Stimulated activated CD8-positive, alpha-beta memory T cell treated with anti-CD3 and anti-CD28 coated beads, Interleukin-15, amount 100 ng/mL, for 24 hours (primary cell): ENCODE measurements at places on chromosomes 12 and 14.
A peak's percentile ranks its signal among the peaks of the same experiment; 100 is the strongest.

DNA sequence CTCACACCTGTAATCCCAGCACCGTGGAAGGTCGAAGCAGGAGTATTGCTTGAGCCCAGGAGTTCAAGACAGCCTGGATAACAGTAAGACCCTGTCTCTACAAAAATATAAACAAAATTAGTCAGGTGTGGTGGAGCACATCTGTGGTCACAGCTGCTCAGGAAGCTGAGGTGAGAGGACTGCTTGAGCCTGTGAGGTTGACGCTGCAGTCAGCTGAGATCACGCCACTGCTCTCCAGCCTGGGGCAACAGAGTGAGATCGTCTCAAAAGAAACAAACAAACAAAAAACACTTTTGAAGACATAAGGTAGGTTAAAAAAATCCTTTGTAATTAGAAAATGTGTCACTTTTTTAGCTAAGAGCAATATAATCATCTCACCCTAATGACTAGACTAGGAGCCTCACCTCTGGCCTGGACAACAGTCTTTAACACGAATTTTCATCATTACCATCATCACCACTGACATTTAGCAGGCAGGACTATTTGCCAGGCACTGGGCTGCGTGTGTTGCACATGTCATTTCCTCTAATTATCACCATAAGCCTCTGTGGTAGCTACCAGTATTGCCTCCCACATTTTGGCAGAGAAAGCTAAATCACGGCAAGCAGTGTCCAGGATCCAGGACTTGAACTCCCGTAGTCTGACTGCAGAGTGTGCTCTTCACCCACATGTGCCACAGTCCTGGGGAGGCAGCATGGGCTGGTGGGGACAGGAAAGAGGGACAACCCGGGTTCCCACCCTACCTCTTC lies 4.6 kb upstream of the SYCP3 start:
- no peak for DNase-seq

DNA sequence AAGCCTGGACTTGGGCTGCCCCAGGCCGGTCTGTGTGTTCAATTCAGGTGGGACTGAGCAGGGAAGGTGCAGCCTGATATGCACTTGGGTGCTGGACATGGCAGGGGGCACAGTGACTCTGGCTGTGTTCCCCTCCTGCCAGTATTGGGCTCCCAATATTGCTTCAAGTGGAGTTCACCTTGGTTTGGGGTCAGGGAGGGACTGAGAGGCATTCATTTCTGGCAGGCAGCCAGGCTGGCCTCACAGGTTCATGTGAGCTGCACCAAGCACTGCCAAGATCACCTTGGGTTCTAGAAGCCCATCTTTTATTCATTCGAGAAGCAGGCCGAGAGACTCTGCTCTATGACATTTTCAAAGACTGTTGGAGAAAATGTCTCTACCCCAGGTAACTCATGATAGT lies 245.0 kb downstream of the CHST11 start:
- no peak for DNase-seq

DNA sequence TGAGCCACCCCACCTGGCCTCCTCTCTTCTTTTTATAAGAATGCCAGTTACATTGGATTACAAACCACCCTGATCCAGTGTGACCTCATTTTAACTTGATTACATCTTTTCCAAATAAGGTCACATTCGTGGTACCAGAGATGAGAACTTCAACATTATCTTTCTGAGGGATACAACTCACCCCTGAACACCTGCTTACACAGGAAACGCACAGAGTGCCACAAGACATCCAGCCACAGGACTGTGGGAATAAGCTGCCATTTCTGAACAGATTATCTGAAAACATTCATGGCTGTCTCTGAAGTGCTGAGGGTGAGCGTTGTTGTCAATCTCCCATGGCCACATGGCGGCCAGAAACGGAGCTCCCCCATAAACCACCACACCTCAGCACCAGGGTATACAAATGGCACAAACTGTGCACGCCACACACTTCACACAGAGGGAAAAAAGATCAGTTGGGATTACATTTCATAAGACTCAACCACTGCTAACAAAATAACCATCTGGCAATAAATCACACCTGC lies 23.7 kb downstream of the FOXN3 start:
- no peak for DNase-seq

DNA sequence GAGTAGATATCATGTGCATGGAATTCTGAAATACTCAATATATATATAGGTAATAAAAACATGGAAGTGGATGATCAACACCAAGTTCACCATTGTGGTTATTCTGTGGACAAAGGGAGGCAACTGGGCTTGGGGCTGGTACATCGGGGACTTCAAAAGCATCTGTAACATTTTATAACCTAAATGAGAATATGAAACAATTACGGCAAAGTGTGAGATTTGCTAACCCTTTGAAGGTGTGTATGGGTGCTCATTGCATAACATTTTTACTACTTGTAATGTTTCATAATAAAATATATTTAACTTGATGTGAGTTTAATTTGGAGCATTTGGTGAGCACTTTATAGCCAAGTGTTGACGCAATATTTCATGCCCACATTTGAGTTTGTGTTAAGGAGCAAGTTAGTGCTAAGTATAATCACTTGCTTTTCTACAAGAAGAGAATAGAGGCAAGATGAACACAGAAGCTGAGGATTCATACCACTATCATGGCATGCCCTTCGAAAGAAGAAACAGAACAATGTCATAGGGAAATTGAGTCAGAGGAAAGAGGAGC lies 109.3 kb downstream of the NTN4 start:
- no peak for DNase-seq

DNA sequence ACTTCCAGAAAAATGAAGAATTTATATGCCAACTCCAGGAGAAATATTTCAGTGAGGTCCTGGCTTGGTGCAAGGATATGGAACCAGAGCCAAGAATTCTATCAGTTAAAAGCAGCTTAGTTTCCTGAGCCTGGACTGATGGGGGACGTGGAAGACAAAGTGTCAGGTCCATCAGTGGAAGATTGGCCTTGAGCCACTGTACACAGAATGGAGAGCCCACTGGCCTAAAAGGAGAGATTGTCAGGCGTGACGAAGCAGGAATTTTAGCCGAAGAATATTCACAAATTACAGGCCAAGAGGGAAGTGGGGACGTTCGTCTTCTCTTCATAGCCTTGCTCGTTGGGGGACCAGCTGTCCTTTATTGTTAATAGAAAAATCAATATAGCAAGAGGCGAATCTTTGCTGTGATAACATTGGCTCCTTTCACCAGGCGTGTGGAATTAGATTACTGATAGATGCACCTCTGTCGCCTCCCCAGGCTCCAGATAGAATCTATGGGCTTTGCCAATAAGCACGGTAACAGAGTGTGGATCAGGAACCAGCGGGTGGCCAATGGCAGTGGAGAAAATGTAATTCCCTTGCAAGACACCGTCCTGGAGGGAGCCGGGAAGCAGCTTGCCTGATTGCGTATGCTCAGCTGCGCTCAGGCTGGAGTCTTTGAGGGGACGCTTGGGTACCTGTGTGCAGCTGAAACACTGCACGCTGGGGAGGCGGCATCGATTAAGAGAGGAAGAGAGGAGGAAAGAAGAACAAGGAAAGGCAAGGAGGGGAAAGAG lies 56.4 kb downstream of the TMEM132C start:
- DNase-seq: no peak

GRCh38 chr12:1809591-1810190 lies 10.7 kb upstream of the LRTM2 start:
- DNase-seq: no peak

DNA sequence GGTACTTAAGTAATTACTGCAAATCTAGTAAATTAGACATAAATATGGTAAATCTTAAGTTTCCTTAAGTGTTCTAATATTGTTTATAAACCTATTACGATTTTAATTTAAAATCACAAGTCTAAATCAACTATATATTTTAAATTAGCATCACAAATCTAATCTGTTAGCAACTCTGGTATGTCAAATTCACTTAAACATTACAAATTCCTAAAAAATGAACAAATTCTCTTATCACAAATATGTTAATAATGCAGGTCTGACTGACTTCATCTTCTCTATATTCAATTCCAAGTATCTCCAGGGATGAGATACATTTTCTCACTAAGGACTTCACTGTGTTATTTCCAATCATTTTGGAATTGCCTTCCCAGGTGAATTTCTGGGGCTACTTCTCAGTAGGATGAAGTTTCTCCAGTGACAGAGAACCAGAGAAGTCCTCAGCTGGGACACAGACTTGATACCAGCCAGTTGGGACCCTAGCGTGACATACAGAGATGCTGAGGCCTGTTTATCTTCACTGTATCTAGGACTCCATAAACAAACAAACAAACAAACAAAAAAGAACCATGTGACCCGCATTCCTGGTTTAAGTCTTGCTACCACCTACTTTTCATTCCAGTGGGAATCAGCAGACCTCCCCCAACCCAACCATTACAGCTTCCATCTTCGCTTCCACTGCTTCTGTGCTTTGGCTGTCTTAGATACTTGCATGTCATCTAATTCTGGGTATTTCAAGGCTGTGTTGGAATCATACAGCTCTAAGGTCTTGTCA lies 21.8 kb downstream of the CFAP251 start:
- no peak for DNase-seq

- DNase-seq: no peak
Observed at GRCh38 chr12:92439420-92439805, 263.4 kb upstream of the PLEKHG7 start.

GRCh38 chr14:23636317-23637211 lies at the start of gene DHRS2:
TSS of gene DHRS2 (plus strand) at chr14:23636364. CDS start at chr14:23638865, 2,501 bp downstream.
- DNase-seq: no peak

DNA sequence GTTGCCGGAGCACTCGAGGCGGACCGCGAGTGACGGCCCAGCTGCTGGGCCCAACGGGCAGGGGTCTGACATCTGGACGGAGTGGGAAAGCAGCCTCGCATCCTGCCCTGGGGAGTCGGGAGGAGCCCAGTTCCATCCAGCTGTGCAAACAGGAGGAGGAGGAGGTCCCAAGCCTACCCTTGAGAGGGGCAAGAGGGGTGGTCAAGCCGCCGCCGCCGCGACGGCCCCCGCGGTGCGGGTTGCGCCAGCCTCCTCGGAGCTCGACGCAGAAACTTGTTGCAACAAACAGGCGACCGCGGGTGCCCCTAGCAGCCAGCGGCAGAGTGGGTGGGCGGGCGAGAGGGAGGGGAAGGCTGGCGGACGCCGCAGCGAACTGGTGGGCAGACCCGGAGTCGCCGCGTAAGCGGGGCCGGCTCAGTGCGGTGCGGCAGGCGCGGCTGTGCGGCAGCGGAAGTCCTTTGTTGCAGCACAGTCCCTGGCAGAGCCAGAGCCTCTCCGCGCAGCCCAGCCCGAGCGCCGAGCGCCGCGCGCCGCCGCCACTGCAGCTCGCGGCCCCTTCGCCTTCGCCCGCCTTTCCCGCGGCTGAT lies at the start of gene ZBTB1:
TSS of gene ZBTB1 (plus strand) at position 461 of the 587 bp plus-strand sequence. CDS start 16,735 bp downstream, outside the sequence.
- peak; percentile 73 for DNase-seq

DNA sequence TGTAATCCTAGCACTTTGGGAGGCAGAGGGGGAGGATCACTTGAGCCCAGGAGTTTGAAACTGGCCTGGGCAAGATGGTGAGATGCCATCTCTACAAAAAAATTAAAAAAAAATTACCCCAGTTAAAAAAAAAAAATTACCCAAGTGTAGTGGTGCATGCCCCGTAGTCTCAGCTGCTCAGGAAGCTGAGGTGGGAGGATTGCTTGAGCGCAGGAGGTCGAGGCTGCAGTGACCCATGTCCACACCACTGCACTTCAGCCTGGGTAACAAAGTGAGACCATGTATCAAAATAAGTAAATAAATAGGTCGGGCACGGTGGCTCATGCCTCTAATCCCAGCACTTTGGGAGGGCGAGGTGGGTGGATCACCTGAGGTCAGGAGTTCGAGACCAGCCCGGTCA lies 128.8 kb downstream of the VRK1 start:
- no peak for DNase-seq

DNA sequence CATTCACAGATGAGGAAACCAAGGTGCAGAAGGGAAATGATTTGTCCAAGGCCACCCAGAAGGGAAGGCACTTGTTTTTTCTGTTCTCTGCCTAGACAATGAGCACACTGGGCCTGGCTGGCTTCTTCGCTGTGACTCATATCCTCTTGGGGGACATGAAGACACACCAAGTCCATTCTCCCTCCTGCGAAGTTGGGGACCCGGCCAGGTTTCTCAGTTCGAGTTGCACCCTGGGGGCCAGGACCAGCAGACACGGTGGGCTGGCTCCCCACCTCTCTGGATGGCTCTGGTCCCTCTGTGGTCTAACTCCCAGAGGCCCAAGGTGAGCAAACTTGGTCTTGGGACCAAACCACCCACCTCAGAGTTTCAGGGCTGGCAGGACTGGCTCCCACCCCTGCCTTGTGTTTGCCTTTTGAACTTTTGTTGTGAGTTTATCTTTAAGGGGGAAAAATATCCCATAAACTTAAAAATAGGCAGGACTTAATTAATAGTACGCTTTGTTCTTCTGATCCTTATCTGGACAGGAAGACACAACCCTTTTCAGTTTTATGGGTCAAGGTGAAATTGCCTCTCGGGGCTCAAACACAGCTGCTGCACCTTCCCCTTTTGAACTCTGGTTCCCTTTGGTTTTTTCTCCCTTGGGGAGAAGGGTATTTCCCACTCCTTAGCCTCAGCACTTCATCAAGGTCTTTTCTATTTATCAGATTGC lies 9.0 kb upstream of the MLEC start:
- DNase-seq: no peak
